AG04449 (cell line): ENCODE measurements at places on chromosomes 5 and 9.

GRCh38 chr5:172830876-172831662, 3.0 kb upstream of the ERGIC1 start:
- DNase-seq = peak; percentile 62

- DNase-seq = no peak
Measured at GRCh38 chr5:143019614-143020515, 249.7 kb downstream of the ARHGAP26 start.

DNA sequence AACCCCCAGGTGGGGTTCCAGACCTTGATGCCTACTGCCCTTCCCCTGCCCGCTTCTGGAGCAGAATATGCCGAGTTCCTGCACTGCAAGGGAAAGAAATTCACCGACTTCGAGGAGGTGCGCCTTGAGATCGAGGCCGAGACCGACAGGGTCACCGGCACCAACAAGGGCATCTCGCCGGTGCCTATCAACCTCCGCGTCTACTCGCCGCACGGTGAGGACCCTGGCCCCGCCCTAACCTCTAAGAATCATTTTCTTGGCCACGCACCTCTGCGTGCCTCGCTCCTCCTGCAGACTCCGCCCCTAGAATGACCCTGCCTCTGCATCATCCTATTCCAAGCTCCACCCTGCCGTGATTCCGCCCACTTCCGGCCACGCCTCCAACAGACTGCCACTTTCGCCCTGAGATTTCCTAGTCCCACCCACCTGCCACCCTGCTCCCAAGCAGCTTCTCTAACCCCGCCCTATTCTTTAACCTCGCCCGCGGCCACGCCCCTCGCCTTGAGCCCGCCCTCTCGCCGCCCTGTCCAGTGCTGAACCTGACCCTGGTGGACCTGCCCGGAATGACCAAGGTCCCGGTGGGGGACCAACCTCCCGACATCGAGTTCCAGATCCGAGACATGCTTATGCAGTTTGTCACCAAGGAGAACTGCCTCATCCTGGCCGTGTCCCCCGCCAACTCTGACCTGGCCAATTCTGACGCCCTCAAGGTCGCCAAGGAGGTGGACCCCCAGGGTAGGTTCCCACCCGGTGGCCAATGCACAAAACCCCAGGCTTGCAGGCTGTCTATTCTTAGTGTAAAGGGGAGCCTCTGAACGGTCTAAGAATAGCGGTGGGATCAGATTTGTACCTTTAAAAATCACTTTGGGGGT, 15.6 kb downstream of the DNM1 start:
- DNase-seq = no peak

- no peak for DNase-seq
Measured at GRCh38 chr5:177105691-177106476, 19.2 kb downstream of the FGFR4 start.

GRCh38 chr5:109829331-109829730, 139.6 kb downstream of the MAN2A1 start:
- no peak for DNase-seq

GRCh38 chr5:98627121-98627520, 146.3 kb upstream of the RGMB start:
- DNase-seq = no peak

GRCh38 chr5:154384480-154385235, 61.1 kb upstream of the SAP30L start:
- no peak for DNase-seq

DNA sequence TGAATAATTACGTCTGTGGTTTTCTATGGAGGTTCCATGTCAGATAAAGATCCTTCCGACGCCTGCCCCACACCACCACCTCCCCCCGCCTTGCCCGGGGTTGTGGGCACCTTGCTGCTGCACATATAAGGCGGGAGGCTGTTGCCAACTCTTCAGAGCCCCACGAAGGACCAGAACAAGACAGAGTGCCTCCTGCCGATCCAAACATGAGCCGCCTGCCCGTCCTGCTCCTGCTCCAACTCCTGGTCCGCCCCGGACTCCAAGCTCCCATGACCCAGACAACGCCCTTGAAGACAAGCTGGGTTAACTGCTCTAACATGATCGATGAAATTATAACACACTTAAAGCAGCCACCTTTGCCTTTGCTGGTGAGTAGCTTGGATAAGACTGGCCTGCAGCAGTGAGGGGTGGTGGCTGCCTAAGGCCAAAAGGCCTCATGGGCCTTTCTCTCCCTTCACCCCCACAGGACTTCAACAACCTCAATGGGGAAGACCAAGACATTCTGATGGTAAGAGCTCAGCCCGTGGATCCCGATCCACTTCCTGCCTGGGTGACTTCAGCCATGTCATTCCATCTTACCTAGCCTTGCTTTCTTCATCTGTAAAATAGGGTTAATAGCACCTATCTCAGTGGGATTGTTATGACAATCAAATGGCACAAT, at the start of gene IL3:
TSS of gene IL3 (plus strand) at position 155 of the 661 bp plus-strand sequence. CDS start at position 207, 52 bp downstream.
- no peak for DNase-seq

GRCh38 chr9:24502206-24502937, 43.3 kb downstream of the IZUMO3 start:
- no peak for DNase-seq

DNA sequence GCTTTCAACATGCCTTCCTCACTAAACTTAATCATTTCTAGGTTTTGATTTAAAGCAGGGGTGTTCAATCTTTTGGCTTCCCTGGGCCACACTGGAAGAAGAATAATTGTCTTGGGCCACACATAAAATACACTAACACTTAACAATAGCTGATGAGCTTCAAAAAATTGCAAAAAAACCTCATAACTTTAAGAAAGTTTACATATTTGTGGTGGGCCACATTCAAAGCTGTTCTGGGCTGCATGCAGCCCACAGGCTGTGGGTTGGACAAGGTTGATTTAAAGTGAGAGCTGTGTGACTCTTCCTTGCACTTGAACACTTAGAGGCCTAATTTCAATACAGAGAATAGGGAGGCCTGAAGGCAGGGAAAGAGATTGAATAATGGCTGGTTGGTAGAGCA, 598.3 kb downstream of the EFNA5 start:
- no peak for DNase-seq

- DNase-seq = peak; percentile 34
Measured at GRCh38 chr9:88988796-88989641, 2.2 kb upstream of the S1PR3 start.

DNA sequence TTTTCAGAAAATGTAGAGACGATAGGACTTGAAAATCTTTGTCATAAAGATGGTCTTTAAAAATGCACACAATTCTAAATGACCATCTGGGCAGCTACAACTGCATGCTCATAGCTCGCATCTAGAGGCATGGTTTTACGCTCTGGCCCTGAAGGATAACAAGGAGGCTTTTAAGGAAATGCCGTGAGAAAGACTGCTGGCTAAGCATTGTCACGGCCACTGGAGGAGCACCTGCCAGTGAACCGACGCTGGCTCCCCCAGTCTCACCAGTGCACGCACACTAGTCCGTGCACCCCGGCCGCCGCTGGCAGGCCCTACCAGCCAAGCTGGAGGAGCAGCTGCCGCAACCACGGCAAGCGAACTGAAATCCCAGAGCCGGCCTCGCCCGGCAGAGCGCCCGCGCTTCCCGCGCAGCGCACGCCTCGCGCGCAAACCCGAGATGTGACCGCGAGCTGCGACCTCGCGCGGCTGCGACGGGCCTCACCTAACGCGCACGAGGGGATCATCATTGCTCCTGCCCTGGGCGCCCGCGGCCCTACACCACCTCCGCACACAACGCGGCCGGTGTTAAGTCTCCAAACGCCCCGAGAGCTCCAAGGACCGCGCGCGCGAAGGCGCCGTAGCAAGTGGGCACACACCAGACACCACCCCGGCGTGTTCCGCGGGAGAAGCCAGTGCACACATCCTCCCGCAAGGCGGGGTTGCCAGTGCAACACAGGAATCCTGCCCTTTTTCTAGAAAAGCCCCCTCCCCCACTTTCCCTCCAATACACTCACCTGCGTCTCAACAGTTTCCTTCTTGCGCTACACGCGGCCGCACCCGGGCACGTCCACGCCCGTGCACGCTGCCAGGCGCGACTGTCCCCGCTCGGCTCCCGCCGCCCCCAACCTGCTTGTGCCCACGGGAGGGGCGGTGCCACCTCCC, 5.3 kb downstream of the ELAVL2 start:
- no peak for DNase-seq

- DNase-seq = no peak
Measured at GRCh38 chr5:11992518-11992917, 88.3 kb upstream of the CTNND2 start.

GRCh38 chr9:134738869-134739659, 97.5 kb downstream of the COL5A1 start:
- no peak for DNase-seq

DNA sequence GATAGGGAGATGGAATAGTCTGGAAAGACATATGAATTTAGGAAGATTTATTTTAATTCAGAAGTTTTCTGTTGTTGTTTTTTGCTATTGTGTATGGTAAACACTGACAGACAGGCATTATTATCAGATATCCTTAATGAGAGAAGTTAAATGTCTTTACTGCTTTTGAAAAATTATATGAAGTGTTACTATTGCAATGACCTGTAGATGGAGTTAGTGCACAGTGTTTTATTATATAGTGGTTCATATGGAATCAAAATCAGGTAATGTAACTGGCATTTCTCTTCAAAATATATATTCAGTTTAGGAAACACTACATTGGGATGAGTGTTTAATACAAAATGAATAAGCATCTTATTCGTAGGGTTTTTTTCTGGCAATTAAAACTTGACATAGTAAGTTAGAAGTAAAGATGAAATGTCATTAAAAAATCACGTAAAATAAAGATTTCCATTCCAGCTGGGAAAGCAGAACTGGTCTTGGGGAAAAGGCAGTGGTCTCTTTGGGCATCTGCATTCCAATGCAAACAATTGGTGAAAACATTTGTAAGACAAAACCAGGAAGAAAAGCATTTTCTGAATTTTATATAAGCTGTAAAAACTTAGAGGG, 3.9 kb downstream of the GABRA1 start:
- DNase-seq = no peak

- DNase-seq = peak; percentile 82
Measured at GRCh38 chr9:120394058-120394669, 185.8 kb downstream of the CDK5RAP2 start.

GRCh38 chr5:98899456-98899855, 29.4 kb downstream of the CHD1 start:
- DNase-seq = no peak

DNA sequence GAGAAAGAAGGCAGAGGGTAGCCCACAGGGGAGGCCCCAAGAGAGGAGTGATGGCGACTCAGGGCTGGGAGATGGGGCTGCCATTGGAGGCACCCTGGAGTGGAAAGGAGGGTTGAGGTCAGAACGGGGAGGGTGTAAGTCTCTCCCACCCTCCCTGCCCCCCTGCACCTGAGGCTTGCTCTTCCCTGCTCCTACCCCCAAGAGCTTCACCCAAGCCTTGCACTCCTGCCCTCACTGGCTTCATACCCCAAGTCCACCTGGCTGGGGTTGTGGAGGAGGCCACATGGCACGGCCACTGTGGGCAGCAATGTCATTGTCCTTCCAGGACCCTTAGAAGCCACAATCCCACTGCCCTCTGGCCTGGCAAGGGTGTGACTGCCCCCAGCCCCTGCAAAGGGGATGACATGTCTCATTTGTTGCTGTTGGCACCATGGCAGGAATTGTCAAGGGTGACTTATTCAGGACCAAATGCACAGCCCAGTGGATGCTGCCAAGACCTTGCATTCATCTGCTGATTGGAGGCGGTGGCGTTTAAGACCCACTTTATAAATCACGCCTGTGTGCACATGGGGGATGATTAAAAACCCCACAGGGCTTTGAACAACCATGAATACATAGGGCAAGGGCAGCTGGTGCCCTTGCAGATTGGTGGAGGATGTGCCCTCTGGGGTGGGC, 47.6 kb upstream of the RNU6ATAC start:
- DNase-seq = no peak

- no peak for DNase-seq
Measured at GRCh38 chr5:35803191-35803651, 53.5 kb upstream of the IL7R start.

GRCh38 chr9:28915202-28915930, 1342.1 kb upstream of the C9orf72 start:
- no peak for DNase-seq

DNA sequence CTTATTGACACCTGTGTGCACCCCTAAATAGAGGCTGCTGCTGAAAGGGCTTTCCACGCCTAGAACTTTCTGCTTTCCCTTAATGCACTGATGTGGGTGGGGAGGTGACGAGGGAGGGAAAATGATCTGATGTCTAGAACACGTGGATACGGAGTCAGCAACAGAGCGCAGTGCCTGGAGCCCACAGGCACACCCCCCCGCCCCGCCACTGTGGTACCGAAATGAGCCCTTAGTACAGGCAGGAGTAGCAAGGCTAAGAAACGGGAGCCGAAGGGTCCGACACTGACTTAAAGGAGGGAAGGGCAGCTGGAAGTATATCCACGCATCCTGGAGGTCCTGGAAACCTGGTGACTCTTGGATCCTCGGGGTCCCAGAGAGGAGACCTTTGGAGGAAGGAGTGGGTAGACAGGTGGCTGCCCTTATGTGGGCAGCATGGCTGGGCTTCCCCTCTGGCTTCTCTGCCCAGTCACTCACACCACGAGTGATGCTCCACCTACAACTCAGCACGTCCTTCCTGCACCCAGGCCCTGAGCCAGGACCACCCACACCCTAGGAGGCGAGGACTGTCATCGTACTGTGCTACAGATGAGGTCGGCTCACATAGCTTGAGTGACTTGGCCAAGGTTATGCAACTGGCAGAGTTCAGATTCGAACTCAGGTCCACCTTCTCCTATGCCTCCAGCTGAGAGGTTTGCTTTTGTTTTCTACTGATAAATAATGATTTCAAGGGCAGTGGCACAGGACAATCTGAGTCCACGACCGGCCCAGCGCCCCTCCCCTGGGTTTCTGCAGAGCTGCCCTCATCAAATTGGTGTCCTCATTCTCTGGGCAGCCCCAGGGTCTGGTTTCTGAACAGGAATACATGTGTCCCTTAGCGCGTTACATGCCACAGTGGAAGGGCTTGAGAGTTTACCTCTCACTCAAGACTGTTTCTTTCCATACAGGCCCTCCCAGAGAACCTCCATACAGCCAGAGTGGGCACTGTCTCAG, 4.7 kb upstream of the VAV2 start:
- no peak for DNase-seq

GRCh38 chr5:93221-93980, 1.4 kb downstream of the PLEKHG4B start:
- no peak for DNase-seq

DNA sequence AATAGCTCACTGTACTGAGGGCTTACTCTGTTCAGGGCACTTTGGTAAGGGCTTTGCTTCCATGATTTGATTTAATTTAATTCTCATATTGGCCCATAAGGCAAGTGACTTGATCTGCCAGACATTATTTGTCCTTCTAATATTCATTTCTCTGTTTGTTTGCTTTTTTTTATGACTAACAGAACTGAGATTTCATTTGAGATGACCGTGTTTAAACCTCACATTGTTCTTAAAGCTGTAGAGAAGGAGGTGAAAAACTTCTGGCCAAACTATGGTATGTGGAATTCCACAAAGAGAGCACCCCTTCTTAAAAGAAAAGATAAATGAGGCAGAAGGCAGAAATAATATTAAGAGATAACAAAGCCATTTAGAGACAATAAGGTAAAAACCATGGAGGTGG, 775.6 kb upstream of the ACO1 start:
- no peak for DNase-seq

- DNase-seq = peak; percentile 37
Measured at GRCh38 chr5:141681695-141682641, at the start of gene ARAP3. Gene ARAP3, minus strand, starts transcription at chr5:141682230. Its CDS starts 1,744 bp downstream, at chr5:141680486.

- no peak for DNase-seq
Measured at GRCh38 chr9:621201-621855, 220.2 kb upstream of the DMRT1 start.

- DNase-seq = no peak
Measured at GRCh38 chr5:150801117-150801927, 22.8 kb downstream of the SMIM3 start.

GRCh38 chr9:754150-754931, 87.2 kb upstream of the DMRT1 start:
- DNase-seq = no peak
